ENCODE measurements at places on chromosomes 1 and 21.
A peak's percentile ranks its signal among the peaks of the same experiment; 100 is the strongest.

DNA sequence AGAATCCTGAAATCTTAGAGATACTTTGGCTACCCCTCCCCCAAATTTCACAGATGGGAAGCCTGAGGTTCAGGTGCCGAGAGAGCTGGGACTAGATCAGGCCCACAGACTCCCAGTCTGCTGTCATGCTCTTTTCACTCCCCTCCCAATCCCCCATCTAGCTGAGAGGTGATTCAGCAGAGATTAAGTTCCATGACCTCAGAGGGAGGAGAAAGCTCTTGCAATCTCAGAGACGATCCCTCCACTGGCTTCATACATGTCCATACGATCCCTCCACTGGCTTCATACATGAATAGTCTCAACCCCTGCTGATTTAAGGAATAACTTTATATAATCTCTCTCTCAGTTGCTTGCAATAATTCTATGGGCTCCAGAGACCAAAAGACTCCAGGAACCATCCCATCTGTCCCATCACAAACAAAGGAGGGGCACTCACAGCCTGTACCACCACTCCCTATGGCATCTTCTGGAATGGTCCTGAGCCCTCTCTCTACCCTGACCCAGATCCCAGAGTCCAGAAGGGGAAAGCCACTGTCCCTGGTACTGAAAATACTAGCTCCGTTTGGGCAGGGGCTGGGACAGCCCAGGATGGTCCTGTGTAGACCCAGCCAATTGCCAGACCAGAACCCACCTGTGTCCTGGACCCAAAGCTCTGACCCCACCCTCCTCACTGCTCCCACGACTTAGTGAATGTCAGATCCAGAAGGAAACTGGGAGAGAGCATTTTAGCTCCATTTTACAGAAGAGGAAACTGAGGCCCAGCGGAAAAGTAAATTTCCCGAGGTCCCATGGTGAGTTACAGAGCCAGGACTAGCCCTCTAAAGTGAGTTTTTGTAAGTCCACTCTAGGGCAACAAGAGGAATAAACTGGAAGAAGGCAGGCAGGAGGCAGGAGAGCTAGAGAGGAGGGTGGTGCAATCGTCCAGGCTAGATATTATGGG is 27.1 kb downstream of the RIMS3 start:
- DNase-seq = no peak

DNA sequence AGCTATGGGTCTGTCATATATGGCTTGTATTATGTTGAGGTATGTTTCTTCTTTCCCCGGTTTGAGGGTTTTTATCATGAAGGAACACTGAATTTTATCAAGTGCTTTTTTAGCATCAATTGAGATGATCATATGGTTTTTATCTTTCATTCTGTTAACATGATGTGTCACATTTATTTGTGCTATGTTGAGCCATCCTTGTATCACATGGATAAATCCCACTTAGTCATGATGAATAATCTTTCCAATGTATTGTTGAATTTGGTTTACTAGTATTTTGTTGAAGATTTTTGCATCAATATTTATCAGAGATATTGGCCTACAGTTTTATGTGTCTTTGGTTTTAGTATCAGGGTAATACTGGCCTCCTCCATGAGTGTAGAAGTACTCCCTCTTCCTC is 61.7 kb downstream of the GPR137B start:
- no peak for DNase-seq

GRCh38 chr1:201022820-201023516 is 546 bp downstream of the KIF21B start:
- no peak for DNase-seq

- no peak for DNase-seq
These were observed 144.9 kb upstream of the SOD1 start for GRCh38 chr21:31514598-31514997.

- no peak for DNase-seq
These were observed 45.2 kb downstream of the TMCO4 start for GRCh38 chr1:19754482-19754881.

- no peak for DNase-seq
These were observed 377.4 kb upstream of the RUNX1 start for GRCh38 chr21:35426469-35426868.

DNA sequence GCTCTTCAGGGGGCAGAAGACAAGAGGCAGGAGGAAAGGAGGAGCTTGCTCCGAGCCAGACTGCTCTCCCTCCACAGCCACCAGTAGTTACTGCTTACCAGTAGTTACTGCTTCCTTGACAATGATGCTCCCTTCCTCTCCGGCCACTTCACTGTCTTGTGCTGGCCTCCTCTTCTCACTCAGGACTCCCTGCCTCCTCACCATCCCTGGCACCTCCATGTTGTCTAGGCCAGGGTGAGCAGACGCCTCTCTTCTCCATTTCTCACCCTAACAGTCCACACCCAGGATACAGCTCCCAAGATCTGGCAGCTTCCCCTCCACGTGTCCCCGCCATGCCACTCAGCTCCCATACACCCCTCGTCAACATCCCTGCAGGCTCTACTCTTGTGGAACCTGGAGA is 82.4 kb upstream of the TLR5 start:
- no peak for DNase-seq

GRCh38 chr1:40243351-40243750 is 4.4 kb upstream of the TMCO2 start:
- no peak for DNase-seq

- DNase-seq = no peak
These were observed 11.5 kb upstream of the SLC2A7 start for GRCh38 chr1:9037476-9038337.

GRCh38 chr1:94654031-94654430 is 112.5 kb upstream of the F3 start:
- no peak for DNase-seq

GRCh38 chr21:43034101-43034500 is 41.5 kb downstream of the CBS start:
- DNase-seq = no peak

GRCh38 chr1:200319148-200319547 is 90.7 kb downstream of the ZNF281 start:
- no peak for DNase-seq

DNA sequence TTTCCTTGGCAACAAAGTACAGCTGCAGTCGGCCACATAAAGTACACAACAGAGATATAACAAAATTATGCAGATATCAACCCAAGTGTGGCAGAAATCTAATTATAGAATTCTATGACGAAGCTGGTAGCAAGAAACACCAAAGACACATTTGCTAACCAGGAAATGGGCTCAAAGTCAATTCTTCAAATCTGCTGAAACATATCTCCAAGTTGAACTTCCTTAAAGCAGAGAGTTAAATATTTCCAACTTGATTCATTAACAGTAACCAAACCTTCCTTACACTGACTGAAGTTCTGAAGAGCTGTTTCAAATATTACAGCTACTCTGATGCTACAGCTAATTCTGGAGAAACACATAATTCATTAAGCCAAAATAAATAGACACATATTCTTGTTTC is 67.6 kb upstream of the SDC3 start:
- no peak for DNase-seq

DNA sequence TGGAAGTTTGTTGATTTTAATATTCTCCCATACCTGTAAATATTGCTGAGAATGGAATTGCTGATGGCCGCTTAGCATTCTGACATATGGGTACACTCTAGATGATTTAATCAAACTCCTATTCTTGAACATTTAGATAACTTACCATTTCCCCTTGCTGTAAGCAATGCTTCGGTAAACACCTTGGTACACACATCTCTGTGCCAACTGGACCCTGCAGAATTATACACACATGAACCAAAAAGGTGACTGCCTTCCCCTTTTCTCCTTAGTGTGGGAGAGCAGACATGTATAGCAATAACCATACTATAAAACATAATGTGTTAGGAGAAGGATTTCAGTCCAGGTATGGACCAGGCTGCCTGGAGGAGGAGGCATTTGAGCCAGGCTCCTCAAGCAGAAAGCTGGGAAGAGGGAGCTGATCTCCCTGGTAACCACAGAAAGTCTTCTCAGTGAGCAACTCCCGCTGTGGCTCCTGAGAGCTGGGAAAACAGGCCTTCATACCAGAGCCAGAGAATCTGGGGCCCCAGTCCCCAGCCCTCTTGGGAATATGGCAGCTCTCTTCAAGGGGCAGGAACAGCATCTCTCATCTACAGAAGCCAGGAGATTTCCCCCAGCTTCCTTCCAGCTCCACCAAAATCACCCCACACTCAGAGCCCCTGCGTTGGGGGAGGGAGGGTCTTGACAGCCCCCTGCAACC is 33.9 kb upstream of the CSF1 start:
- DNase-seq = no peak

DNA sequence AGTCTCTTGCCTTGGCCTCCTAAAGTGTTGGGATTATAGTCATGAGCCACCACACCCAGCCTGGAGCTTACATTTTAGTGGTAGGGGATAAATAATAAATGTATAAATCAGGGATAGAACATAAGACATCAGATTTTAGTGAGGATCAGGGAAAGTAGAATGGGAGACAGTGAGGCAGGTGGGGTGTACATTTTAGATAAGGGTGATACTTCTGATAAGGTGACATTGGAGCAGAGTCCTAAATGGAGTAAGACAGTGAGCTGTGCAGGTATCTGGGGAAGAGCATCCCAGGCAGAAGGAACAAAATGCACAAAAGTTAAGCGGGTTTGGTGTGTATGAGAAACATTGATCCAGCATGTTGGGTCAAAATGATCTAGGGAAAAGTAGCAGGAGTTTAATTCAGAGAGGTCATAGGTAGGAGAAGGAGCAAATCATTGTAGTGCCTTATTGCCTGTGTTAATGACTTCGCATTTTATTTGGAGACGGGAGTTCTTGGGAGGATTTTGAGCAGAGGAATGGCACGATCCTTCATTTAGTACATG is 11.1 kb downstream of the EPB41 start:
- DNase-seq = no peak

- DNase-seq = no peak
These were observed 187.6 kb downstream of the BACH1 start for GRCh38 chr21:29486306-29486807.

DNA sequence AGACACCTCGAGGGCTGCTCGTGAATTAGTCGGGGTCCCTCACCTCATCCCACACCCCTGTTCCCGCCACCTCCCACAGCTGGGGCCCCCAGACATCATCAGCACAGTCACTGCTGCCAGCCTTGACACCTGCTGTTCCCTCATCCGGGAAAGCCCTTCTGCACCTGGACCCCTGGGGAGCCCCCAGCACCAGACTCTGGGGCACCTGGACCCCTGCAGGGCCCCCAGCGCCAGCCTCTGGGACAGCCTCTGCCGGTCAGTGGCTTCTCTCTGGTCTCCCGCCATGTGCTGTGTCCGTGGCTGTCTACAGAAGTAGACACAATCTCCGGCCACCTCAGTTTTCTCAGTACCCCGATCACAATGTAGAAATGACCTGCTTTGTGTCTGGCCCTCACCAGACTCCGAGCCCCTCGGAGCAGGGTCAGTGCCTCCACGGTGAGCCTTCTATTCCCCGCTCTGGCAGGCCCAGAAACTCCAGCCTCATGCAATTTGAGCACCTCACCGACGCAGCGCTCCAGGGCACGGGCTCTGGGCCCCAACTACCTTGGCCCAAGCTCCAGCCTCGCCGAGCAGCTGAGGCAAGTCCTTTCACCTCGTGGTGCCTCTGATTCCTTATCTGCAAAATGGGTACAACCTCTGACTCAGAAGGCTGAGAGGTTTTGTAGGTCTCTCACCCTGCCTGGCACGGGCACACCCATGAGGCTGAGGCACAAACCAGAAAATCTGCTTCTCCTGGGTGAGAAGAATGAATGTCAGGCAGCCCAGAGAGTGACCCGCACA is 84.7 kb downstream of the RIPK4 start:
- no peak for DNase-seq

DNA sequence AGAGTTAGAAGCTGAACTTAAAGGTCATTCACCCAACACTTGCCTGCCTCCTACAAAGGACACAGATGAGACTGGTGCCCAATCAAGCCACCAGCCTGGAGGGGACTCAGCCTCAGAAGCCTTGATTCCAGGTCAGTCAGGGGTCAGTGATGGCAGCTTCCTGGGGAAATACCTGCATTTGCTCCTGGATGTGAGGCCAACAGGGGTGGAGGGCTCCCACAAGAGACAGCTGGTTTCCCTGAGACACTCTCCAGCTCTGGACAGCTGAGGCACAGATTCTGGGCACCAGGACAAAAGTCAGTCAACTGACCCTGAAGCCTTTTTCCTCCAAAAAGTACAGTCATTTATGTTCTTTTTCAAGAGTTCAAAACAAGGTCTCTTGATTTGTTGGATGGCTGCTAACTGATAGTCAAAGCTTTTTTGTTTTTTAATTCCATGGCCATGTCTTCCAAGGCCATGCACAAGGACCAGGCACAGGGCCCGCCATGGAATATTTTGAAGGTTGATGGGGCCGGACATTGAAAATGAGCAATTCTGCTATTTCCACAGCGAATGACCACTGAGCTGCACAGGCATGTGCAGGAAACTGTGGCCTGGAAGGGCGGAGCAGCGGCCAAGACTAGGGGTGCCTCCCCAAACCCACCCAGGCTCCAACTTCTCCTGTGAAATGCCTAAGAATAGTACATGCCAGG is 1.8 kb downstream of the C2CD2 start:
- no peak for DNase-seq

- peak; percentile 13 for DNase-seq
These were observed at the start of gene PDE9A for GRCh38 chr21:42653231-42654061. TSS of gene PDE9A (plus strand) at chr21:42653621. CDS start at chr21:42653815, 194 bp downstream.

All from activated naive CD4-positive, alpha-beta T cell (primary cell).